ENCODE measurements at places on chromosomes 13 and 19.
A peak's percentile ranks its signal among the peaks of the same experiment; 100 is the strongest.

- DNase-seq: peak; percentile 74
Observed at GRCh38 chr19:52942386-52943133, 19.3 kb upstream of the ZNF888 start.

DNA sequence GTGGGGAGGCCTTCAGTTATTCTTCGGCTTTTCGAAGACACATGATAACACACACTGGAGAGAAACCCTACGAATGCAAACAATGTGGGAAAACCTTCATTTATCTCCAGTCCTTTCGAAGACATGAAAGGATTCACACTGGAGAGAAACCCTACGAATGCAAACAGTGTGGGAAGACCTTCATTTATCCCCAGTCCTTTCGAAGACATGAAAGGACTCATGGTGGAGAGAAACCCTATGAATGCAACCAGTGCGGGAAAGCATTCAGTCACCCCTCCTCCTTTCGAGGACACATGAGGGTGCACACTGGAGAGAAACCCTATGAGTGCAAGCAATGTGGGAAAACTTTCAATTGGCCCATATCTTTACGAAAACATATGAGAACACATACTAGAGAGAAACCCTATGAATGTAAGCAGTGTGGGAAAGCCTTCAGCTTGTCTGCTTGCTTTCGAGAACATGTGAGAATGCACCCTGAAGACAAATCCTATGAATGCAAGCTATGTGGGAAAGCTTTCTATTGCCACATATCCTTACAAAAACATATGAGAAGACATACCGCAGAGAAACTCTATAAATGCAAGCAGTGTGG, 11.8 kb downstream of the ZNF555 start:
- no peak for DNase-seq

DNA sequence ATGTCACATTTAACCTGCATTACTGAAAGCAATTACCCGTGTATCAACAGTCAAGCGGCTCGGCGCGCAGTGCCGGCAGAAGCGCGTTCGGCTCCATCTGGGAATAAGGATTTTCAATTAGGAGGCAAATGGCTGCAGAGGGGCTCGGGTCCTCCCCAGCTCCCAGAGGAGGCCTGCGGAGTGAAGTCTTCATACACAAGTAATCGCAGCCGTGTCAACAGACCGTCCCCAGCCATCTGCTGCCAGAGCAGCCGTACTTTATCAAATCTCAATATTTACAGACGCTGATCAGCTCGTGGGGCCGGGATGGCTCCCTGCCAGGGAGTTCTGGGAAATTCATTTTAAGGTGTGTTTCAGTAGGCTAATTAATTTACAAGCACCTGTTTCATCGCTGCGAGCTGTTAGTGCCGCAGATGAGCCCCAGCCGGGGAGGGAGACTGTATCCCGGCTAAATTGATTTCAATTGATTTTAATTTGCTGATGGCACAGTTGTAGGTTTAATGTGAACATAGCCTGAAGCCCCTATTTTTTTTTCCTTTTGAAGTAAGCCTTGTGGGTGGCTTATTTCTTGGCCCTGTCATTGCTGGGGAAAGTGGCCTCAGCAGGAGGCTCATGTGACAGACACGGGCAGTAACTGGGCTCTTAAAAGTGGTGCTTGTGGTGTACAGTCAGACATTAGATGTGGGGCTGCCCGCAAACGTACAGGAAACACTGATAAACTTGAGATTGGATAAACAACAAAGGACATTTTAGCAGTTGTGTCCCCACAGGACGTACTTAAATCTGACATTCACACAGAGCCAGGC, 252.7 kb downstream of the TEX29 start:
- no peak for DNase-seq

DNA sequence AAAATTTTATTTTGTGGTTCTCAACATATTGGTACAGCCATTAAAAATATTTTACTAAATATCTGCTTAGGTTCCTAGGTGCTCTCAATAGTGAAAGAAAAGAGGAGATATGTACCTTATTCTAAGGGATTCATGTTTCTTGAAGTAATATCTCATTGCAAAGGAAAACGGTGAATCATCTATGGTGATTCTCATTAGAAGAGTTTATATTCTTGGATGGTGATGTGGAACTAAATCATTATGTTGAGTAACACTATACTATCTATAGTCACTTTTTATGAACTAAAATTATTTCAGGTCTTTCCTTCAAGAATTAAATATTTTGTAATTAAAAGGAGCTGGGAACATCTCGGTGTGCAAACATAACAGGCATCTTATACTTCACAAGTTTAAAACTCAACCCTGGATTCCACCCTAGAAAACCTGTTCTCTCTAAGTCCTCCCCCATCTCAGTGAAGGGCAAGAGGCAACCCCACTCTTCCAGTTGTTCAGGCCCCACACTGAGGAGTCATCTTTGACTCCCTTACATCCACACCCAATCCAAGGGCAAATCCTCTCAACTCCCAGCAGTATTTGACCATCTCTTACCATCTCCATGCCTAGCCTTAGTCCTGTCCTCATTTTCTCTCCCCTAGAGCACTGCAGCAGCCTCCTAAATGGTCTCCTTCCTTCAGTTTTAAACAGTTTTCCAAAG, 140.1 kb downstream of the RGCC start:
- no peak for DNase-seq

DNA sequence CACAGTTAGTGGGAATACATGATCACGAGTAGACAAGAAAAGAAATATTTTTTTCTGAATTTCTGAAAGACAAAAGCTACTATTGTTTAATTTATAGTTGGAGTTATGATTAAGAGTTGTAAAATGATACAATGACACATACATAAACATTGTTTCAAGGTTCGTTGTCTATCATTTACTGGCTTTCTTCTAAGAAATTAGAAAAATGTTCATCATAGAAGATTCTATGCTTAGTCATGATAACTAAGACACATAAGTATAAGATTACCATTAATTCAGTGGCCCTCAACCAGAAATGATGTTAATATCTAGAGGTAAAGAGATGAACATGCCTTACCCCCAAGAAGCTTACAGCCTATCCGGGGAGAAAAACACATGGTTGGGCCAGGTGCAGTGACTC, 1832.8 kb upstream of the PRR20A start:
- no peak for DNase-seq

DNA sequence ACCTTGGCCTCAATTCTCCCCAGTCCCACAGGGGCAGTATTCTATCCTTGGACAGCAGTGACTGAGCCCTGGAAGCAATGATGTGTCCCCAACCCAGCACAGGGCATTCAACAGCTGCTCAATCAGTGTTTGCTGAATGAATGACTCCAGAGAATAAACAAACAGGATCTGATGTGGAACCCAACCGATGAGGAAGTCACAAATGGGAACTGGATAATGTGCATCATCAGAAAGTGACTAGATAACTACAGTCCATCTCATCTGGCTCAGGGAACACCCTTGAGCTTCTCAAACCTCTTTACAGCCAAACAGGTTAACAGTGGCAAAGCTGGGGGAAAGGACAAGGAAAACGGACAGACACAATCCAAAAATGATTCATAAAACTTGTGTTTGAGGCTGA, 8.2 kb downstream of the SLC25A30 start:
- DNase-seq: no peak

- no peak for DNase-seq
Observed at GRCh38 chr13:110600261-110600819, 15.0 kb upstream of the NAXD start.

DNA sequence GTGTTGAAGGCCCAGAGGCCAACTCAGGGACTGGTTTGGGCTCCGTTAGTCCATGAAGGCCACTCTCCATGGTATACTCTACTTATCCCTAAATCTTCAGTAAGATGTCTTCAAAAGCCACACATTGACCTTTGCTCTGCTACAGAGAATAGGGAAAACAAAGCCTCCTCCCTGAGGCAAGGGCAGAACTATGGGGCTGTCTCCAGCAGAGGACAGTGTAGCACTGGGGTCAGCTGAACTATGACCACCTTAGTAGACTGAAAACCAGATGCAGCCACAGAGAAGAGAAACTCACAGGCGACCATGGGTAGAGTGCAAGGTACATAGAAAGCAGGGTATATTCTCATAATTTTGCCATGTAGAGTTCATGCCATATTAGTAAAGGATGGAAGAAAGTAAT, 587.4 kb downstream of the LMO7 start:
- DNase-seq: no peak

- DNase-seq: no peak
Observed at GRCh38 chr13:100944791-100945345, 270.3 kb upstream of the TMTC4 start.

GRCh38 chr13:41212881-41213280, 18.5 kb upstream of the KBTBD7 start:
- no peak for DNase-seq

GRCh38 chr13:42229287-42229686, 42.7 kb upstream of the AKAP11 start:
- no peak for DNase-seq

DNA sequence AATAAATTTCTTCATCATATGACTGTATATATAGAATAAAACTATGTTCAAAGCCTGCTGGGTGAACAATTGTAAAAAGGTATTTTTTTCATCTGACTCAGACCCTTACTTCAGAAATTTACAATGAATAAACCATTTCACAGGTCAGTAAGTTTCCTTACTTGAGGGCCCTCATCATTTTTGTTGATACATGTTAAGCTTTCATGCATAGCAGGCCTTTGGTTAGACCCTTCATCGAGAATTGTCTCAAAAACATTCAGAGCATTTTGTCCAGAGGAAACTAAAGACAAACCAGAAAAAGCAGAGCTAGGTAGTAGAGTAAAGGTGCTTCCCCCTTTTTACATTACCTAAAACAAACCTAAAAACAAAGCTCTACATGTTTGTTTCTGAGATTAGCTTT, 46.2 kb downstream of the FNDC3A start:
- no peak for DNase-seq

DNA sequence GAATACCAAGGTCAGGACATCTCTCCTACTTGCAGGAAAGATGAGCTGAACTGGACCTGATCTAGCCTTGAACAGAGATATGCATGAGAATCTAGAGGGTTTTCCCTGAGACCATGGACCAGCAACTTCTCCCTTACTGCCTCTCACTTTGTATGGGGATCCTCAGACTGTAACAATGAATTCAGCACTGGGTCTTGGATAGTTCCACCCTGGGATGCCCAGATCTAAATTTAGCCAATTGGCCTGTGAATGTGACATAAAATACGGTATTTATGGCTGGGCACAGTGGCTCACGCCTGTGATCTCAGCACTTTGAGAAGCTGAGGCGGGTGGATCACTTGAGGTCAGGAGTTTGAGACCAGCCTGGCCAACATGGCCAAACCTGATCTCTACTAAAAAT, 15.3 kb upstream of the LILRA2 start:
- DNase-seq: no peak

DNA sequence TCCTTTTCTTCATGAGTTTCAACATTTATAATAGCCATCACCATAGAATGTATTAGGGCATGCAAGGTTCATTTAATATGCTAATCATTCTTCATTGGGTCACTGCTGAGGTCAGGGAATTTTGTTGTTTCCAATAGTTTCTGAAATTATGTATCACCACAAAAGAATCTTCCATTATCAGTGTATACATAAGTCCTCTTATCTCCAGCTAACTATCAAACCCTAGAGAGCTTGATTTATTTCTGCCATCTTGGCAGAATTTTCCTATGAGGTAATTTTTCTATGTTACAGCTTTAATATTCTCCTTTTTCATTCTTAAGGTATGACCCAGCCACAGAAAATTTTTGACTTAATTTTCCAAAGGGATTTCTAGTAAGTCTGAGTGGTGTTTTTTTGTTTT, 415.0 kb upstream of the SLITRK1 start:
- DNase-seq: no peak

DNA sequence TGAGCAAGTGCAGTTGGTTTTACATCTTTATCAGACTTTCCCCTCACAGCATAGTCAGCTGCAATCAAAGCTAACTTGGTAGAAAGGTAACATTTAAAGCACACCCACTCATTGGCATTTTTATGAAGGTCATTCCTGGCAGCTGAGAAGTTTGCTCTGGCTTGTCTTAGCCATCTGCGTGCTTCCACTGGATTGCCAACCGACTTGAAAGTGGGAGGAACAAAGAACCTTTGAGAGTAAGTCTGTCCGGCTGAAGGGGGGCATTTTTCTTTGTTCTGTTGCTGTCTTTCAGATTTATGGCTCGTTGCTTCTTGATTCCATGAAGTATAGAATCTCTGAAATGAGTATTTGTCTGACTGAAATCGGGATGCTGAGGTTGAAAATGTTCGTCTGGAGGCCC, 103.1 kb downstream of the SACS start:
- DNase-seq: no peak

- no peak for DNase-seq
Observed at GRCh38 chr13:113446488-113446854, 6.8 kb downstream of the ADPRHL1 start.

GRCh38 chr13:111123221-111123620, 8.1 kb downstream of the ARHGEF7 start:
- DNase-seq: no peak

GRCh38 chr13:110806636-110807035, 93.1 kb downstream of the ING1 start:
- DNase-seq: no peak

DNA sequence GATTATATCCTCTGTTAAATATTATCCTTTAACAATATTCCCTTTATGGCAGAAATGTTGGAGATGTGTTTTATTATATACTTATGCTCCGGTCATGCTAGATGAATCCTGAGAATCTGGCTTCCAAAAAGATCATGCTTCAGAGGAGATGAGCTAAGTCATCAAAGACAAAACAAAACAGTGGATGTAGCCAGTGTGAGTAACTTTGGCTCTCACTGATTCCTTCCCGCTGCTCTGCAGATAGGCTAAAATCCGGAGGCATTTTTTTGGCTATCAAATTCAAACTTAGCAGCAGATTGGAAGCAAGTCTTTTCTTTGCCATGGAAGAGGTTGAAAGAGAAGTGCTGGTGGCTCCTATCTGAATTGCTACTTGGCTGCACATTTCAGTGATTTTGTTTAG, 295.9 kb downstream of the GPC6 start:
- DNase-seq: no peak

- no peak for DNase-seq
Observed at GRCh38 chr19:8609279-8610040, 1.1 kb downstream of the ADAMTS10 start.

- no peak for DNase-seq
Observed at GRCh38 chr19:27824108-27824507, 1388.8 kb downstream of the UQCRFS1 start.

GRCh38 chr19:42440357-42441048, 2.2 kb downstream of the CXCL17 start:
- DNase-seq: peak; percentile 71

DNA sequence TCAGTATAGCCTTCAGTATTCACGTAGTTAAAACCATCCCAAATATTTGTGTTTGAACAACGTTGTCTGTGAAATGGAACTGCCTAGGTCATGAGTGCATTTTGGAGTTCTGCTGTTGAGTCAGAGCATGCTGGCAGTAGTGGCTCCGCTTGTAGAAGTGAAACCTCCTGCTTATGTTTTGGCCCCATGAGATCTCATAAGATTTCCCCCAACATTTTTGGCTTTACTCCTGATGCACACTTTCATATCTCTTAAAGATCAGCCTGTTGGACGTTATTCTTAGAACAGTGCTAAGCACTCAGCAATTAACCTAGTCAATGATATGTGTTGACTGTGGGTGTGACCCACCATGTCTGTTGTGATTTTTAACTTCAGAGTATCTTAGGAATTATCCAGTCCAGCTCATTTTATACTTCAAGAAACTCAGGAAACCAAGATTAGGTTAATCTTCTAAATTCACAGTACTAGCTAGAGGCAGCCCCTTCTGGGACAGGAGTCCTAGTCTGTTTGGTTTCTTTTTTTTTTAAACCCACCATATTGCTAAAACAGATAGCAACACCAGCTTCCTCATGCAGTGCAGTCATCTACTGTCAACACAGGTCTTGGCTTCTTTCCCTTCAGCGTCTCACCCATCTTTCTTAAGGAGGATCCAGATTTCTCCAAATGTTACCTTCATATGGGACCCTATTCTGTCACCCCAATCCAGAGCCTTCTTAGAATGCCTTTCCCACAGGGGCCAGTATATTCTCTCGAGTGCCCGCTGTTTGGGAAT, 26.2 kb downstream of the RAP2A start:
- peak; percentile 84 for DNase-seq
